Small intestine (tissue), 16 donors: ENCODE measurements at places on chromosomes 13 and 19. TPM values are rescaled to one million over a fixed set of nuclear protein-coding genes. Genes with fewer than 3 reads are reported as not detected.
A peak's percentile ranks its signal among the peaks of the same experiment; 100 is the strongest.

The DACH1 gene
- polyA plus RNA-seq: 30.2 TPM

- no peak overlapping the region for H3K4me3 ChIP-seq
- DNase-seq: peak; percentile 71
- no peaks in the 10 kb centered on the region for H3K4me1 ChIP-seq
- no peaks in the 10 kb centered on the region for H3K27me3 ChIP-seq
Observed at GRCh38 chr19:2648528-2648937, 54.0 kb downstream of the GNG7 start.

The ENOX1 gene
- polyA plus RNA-seq: not detected

GRCh38 chr13:112902101-112902651, 66.8 kb upstream of the MCF2L start:
- no peaks in the 10 kb centered on the region for H3K36me3 ChIP-seq
- H3K4me3 ChIP-seq: no peak overlapping the region
- H3K27me3 ChIP-seq: no peaks in the 10 kb centered on the region
- H3K27ac ChIP-seq: no peak overlapping the region
- no peak for DNase-seq

DNA sequence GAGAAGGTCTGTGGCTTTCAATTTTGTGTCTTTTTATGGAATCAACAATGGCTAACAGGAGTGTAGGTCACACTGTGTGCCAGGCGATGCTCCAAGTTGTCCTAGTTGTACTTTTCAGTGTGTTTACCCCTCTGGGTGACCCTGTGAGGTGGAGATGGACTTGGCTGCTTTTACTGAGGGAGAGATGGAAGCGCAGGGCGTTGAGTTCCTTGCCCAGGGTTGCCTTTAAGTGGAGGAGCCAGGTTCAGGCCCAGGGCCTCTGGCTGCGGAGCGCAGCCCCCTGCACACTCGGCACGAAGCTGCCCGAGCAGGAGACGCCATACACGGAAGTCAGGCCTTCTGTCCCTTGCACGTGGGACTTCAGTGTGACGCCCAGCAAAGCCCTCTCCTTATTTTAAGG, 112.8 kb downstream of the RAB20 start:
- no peaks in the 10 kb centered on the region for H3K36me3 ChIP-seq
- no peaks in the 10 kb centered on the region for H3K27me3 ChIP-seq
- H3K4me3 ChIP-seq: no peak overlapping the region
- no peak for DNase-seq
- no peak overlapping the region for H3K27ac ChIP-seq

- no peak overlapping the region for H3K27ac ChIP-seq
- no peaks in the 10 kb centered on the region for H3K4me1 ChIP-seq
- no peak for DNase-seq
- no peaks in the 10 kb centered on the region for H3K27me3 ChIP-seq
- H3K4me3 ChIP-seq: no peak overlapping the region
Observed at GRCh38 chr19:15609261-15609660, 5.8 kb upstream of the CYP4F8 start.

The TSSK6 gene
- polyA plus RNA-seq: 2.0 TPM

GRCh38 chr13:26342898-26343297, 89.0 kb downstream of the CDK8 start:
- H3K36me3 ChIP-seq: peaks cover 2% of the 10 kb centered on the region
- no peak overlapping the region for H3K4me3 ChIP-seq
- H3K27me3 ChIP-seq: no peaks in the 10 kb centered on the region
- no peaks in the 10 kb centered on the region for H3K4me1 ChIP-seq
- no peak overlapping the region for H3K27ac ChIP-seq

DNA sequence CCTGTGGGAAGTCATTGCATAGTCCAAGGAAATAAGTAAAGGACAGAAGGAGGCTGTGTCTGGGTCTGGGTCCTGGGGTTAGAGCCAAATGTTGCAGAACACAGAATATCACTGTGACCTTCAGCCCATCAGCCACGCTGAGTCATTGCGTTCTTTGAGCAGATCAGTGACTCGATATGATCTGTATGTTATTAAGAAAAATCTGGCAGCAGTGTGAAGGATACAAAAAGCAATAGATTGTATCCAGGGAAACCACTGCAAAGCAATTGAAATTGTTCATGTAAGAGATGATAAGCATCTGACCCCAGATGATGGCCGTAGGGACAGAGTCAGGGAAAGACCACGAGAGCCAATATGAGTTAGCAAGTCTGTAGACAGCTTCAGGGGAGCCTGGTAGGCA, 1575.1 kb upstream of the SLC10A2 start:
- peak; percentile 40 for DNase-seq
- no peaks in the 10 kb centered on the region for H3K27me3 ChIP-seq
- H3K4me3 ChIP-seq: no peak overlapping the region
- no peak overlapping the region for H3K27ac ChIP-seq
- H3K4me1 ChIP-seq: no peaks in the 10 kb centered on the region

The PLEKHF1 gene
- 12.2 TPM for polyA plus RNA-seq

GRCh38 chr13:24110011-24110410, 50.5 kb upstream of the SPATA13 start:
- no peaks in the 10 kb centered on the region for H3K36me3 ChIP-seq
- H3K4me3 ChIP-seq: no peak overlapping the region
- no peaks in the 10 kb centered on the region for H3K4me1 ChIP-seq
- no peak overlapping the region for H3K27ac ChIP-seq
- no peaks in the 10 kb centered on the region for H3K27me3 ChIP-seq

GRCh38 chr13:37303606-37304005, 198.1 kb upstream of the CSNK1A1L start:
- no peak for DNase-seq
- no peak overlapping the region for H3K4me3 ChIP-seq
- no peaks in the 10 kb centered on the region for H3K4me1 ChIP-seq
- H3K27ac ChIP-seq: no peak overlapping the region
- H3K36me3 ChIP-seq: no peaks in the 10 kb centered on the region

DNA sequence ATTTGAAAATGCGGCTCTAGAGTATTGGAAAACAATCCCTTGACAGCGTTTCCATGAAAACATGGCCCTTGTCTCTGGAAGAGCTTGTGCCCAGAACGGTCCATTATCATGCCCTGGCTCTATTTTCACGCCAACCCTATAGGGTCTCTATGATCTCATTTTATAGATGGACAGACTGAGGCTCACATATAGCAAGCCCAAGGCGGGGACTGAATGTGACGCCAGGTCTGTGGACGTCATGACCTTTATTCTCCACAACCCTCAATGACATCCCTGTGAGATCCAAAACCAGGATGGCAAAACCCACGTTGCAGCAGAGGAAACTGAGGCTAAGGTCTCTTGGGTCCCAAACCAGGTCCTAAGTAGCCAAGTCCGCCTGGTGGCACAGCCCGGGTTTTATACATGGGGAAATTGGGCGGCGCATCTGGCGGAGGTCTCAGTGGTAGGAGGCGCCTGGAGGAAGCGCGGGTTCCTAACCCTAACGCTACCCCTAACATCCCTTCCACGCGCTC, 425 bp upstream of the COLGALT1 start:
- H3K4me3 ChIP-seq: no peak overlapping the region
- DNase-seq: no peak
- H3K27ac ChIP-seq: no peak overlapping the region
- H3K4me1 ChIP-seq: peaks cover 7% of the 10 kb centered on the region
- peaks cover 4% of the 10 kb centered on the region for H3K36me3 ChIP-seq

The DCLK1 gene
- polyA plus RNA-seq: 4.9 TPM

DNA sequence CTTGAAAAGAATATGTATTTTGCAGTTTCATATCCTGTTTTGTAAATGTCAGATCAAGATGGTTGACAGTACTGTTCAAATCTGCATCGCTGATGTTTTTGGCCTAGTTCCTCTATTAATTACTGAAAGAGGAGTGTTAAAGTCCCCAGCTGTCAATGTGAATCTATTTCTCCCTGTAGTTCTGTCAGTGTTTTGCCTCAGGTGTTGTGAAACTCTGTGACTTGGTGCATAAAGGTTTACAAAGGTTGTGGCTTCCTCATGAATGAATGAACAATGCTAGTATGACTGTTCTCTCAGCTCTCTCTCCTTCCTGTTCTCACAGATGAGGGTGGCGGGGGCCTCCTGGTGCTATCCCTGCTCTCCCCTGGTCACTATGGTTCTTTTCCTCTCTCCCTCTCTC, 142.4 kb downstream of the MYCBP2 start:
- H3K4me3 ChIP-seq: no peak overlapping the region
- no peaks in the 10 kb centered on the region for H3K4me1 ChIP-seq
- no peak for DNase-seq
- H3K27me3 ChIP-seq: no peaks in the 10 kb centered on the region
- peaks cover 6% of the 10 kb centered on the region for H3K36me3 ChIP-seq
- no peak overlapping the region for H3K27ac ChIP-seq

The UBE2L5 gene
- polyA plus RNA-seq: 0.18 TPM

The ZNF135 gene
- 0.81 TPM for polyA plus RNA-seq

DNA sequence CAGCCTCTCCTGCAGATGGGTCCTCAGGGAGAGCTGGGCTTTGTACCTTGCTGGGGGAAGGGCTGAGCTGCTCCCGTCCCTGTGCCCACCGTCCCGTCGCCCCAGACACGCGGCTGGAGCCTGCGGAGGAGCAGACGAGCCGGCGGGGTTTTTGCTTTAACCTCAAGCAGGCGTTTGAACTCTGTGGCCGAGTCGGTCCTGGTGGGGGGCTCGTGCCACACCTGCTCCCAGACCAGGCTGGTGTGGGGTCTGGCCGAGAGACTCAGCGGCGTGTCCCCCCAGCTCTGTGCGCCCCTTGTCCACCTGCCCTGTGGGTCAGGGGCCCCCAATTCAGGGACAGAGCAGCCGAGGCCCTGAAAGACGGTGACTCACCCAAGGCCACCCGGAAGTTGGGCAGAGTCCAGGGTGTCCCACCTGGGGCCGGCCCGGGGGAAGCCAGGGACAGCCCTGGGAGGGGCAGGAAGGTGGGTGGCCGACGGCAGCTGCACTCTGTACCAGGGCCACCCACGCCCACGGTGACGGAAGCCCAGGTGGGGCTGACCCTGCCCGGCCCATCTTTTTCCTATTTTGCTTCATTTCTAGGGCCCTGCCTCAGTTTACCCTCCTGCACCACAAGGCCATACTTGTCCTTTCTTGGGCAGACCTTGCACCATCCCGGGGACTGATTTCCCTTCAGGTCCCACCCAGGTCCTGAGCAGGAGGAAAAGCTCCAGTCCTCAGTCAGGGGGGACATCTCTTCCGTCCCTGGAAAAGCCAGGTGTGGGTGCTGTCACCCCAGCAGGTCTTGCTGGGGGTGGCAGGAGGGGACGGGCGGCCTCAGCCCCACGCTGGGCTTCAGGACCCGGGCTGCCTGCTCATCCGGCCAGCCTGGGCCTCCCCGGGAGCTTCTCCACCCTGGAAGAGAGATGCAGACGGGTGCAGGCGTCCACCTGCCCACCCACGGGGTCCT, 5.3 kb downstream of the EFNA2 start:
- no peaks in the 10 kb centered on the region for H3K36me3 ChIP-seq
- DNase-seq: peak; percentile 93
- peaks cover 10% of the 10 kb centered on the region for H3K27me3 ChIP-seq
- peak overlapping the region; percentile 21 for H3K4me3 ChIP-seq
- peak overlapping the region; percentile 77 for H3K27ac ChIP-seq
- no peaks in the 10 kb centered on the region for H3K4me1 ChIP-seq

GRCh38 chr19:46954502-46954992, 65.1 kb upstream of the NPAS1 start:
- DNase-seq: peak; percentile 49
- no peaks in the 10 kb centered on the region for H3K36me3 ChIP-seq
- H3K4me3 ChIP-seq: no peak overlapping the region

DNA sequence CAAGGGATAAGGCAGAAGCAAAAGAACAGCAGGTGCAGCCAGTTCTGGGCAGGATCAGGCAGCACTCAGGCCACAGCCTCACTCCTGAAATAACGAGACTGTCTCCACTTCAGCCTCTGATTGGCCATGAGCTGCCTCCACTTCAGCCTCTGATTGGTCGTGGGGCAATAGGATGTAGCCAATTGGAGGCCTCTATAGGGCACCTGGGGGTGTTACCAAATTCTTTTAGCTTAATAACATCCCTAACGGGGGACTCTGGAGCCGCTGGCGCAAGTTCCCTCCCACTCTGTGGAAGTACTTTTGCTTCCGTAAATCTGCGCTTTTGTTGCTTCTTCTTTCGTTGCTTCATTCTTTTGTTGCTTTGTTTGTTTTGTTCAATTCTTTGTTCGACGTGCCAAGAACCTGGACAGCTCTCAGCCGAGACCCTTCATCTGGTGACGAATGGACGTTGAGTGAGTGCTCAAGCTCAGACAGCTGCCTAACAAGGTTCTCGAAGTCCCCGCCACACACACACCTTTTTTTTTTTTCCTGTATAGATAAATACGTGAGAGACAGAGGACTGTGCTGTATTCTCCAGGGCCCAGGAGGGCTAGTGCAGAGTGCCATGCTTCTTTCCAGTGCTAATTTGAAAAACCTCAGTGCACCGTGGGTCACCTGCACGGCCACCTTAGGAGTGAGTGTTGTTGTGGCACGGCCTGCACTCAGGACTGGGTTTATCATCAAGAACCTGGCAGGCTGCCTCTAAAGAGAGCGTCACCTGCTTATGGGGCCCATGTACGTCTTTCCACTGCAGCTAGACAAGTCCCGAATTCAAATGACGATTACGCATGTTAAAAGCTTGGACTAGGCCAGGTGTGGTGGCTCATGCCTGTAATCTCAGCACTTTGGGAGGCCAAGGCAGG, 32.0 kb upstream of the TUBGCP3 start:
- H3K4me3 ChIP-seq: no peak overlapping the region
- H3K27ac ChIP-seq: no peak overlapping the region
- DNase-seq: no peak
- no peaks in the 10 kb centered on the region for H3K27me3 ChIP-seq
- no peaks in the 10 kb centered on the region for H3K4me1 ChIP-seq

DNA sequence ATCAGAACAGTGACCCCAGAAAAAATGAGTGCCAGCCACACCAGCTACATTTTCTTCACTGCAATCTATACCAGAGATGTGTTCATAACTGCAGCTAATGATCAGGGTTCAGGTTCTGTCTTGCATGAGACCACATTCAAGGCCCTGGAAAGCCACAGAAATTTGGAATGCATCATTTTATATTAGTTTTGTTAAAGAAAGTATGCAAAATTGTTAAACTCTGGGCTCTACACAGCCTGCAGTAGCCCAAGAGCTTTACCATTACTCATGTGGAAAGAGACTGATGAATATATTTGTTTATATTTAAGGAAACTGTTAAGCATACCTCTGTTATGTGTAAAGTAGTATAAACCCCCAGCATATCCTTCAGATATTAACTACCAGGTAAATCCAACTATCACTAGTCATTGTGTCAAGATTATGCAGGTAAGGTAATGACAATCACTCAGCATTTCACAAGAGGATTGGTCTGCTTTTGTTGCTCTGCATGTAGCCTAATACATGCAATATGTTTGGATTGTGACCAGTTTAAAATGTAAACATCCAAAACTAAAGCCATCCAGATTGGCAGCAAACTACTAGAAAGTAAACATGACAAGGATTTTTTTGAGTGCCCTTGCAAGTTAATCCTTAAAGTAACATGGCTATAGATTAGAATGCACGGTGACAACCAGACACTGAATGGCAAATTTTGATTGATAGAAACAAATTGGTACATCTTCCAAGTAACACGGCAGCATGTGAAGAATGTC, 429.1 kb upstream of the ARGLU1 start:
- no peak for DNase-seq
- no peak overlapping the region for H3K27ac ChIP-seq
- H3K4me1 ChIP-seq: no peaks in the 10 kb centered on the region
- H3K4me3 ChIP-seq: no peak overlapping the region
- no peaks in the 10 kb centered on the region for H3K36me3 ChIP-seq

GRCh38 chr13:21641629-21642028, 29.2 kb upstream of the FGF9 start:
- H3K36me3 ChIP-seq: no peaks in the 10 kb centered on the region
- no peaks in the 10 kb centered on the region for H3K4me1 ChIP-seq
- H3K27ac ChIP-seq: no peak overlapping the region
- H3K4me3 ChIP-seq: no peak overlapping the region
- no peaks in the 10 kb centered on the region for H3K27me3 ChIP-seq

- H3K4me1 ChIP-seq: peaks cover 6% of the 10 kb centered on the region
- no peaks in the 10 kb centered on the region for H3K27me3 ChIP-seq
- no peaks in the 10 kb centered on the region for H3K36me3 ChIP-seq
- no peak overlapping the region for H3K27ac ChIP-seq
- DNase-seq: no peak
Observed at GRCh38 chr19:45501730-45502014, 3.4 kb downstream of the PPM1N start.

The THSD8 gene
- polyA plus RNA-seq: not detected
